Prostate gland (tissue), 2 donors: ENCODE measurements at places on chromosomes 4 and X. TPM values are rescaled to one million over a fixed set of nuclear protein-coding genes. Genes with fewer than 3 reads are reported as not detected.

DNA sequence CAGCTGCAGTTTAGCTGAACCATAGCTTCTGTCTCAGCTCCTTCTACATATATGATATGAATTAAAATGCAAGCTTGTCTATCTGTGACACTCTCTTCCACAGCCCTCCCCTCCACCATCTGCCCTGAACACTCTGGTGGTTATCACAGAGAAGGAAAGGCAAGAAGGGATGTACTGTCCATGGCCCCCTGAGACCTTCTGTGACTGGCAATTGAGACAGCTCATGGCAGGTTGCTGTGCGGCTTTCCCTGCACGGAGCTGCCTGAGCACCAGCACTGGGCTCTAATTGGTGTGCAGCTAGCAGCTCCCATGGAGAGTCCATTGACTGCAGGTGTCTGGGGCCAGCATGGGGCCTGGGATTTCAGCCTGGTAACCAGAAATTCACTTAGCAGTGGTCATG, 109.8 kb upstream of the ANXA3 start:
- H3K36me3 ChIP-seq: no peaks in the 10 kb centered on the region
- no peak for DNase-seq
- H3K27ac ChIP-seq: no peak overlapping the region
- H3K27me3 ChIP-seq: no peaks in the 10 kb centered on the region
- no peak overlapping the region for H3K4me3 ChIP-seq

GRCh38 chr4:87010192-87010591, 75.4 kb downstream of the AFF1 start:
- peaks cover 15% of the 10 kb centered on the region for H3K4me1 ChIP-seq
- no peak overlapping the region for H3K27ac ChIP-seq
- no peak for DNase-seq
- no peaks in the 10 kb centered on the region for H3K27me3 ChIP-seq
- H3K4me3 ChIP-seq: no peak overlapping the region

- H3K4me1 ChIP-seq: no peaks in the 10 kb centered on the region
- no peak for DNase-seq
- no peaks in the 10 kb centered on the region for H3K27me3 ChIP-seq
- no peak overlapping the region for H3K27ac ChIP-seq
These were observed 1.4 kb upstream of the SERPINA7 start for GRCh38 chrX:106039920-106040319.

- DNase-seq: no peak
- no peaks in the 10 kb centered on the region for H3K27me3 ChIP-seq
- H3K4me1 ChIP-seq: no peaks in the 10 kb centered on the region
- no peak overlapping the region for H3K4me3 ChIP-seq
- no peak overlapping the region for H3K27ac ChIP-seq
These were observed 93.1 kb upstream of the CXorf51A start for GRCh38 chrX:146907391-146908240.

DNA sequence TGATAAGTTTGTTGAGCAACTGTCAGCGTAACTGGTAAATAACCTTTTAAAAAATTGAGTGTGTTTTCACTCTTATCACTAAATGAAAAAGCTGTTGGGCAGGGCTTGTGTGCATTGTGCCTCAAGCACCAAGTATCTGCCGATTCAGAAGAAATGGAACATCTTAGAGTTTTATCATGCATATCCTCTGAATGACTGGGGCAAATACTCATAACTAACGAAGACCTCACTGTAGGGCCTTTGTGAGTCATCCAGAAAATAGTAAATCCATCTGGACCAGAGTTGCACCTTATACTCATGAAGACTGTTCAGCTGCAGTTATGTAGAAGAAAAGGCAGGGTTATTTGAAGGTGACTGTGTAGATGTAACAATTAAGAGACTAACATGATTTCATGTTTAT, 222.1 kb downstream of the CAMK2D start:
- no peaks in the 10 kb centered on the region for H3K36me3 ChIP-seq
- no peak overlapping the region for H3K4me3 ChIP-seq
- no peak overlapping the region for H3K27ac ChIP-seq
- no peaks in the 10 kb centered on the region for H3K27me3 ChIP-seq

GRCh38 chrX:68822641-68823410, 6.0 kb upstream of the EFNB1 start:
- H3K27ac ChIP-seq: no peak overlapping the region
- DNase-seq: no peak
- H3K36me3 ChIP-seq: no peaks in the 10 kb centered on the region
- no peak overlapping the region for H3K4me3 ChIP-seq
- H3K27me3 ChIP-seq: no peaks in the 10 kb centered on the region

DNA sequence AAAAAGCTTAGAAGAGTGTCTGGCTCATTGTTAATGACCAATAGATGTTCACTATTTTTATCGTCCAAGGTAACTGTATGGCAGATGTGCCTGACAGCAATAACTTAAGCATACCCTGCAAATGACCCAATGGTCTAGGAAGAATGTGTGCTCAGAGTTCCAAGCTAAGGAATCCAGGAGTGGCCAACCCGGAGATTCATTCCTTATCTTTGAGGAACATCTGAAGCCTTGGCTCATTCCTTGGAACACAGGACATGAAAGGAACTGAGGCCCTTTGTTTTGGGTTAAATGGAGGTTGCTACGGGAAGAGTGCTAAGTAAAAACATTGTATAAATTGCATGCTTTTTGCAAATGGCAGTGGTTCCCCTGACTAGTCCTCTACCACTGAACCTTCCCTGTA, 38.9 kb upstream of the EFNB1 start:
- H3K36me3 ChIP-seq: no peaks in the 10 kb centered on the region
- H3K4me3 ChIP-seq: no peak overlapping the region
- H3K27ac ChIP-seq: peak overlapping the region; percentile 15
- no peak for DNase-seq
- no peaks in the 10 kb centered on the region for H3K4me1 ChIP-seq

TRO gene
- 24.3 TPM for total RNA-seq

GPRIN3 gene
- total RNA-seq: 2.4 TPM

CORIN gene
- total RNA-seq: 7.7 TPM

RGN gene
- 3.6 TPM for total RNA-seq

FRMD7 gene
- not detected for total RNA-seq
